ENCODE measurements at places on chromosomes 5 and 9. TPM values are rescaled to one million over a fixed set of nuclear protein-coding genes. Genes with fewer than 3 reads are reported as not detected.

ZFYVE16 gene
- total RNA-seq: 30.9 TPM

REEP2 gene
- not detected for total RNA-seq

TMEM215 gene
- total RNA-seq: not detected

EDIL3 gene
- total RNA-seq: 0.10 TPM

GFPT2 gene
- 1.7 TPM for total RNA-seq

CAVIN4 gene
- total RNA-seq: not detected

C9orf50 gene
- total RNA-seq: not detected

PCDHGB2 gene
- total RNA-seq: 0.63 TPM

SPINK4 gene
- total RNA-seq: not detected

NDST1 gene
- 13.0 TPM for total RNA-seq

TJP2 gene
- 16.1 TPM for total RNA-seq

SLC1A1 gene
- total RNA-seq: not detected

CDH18 gene
- not detected for total RNA-seq

NR5A1 gene
- not detected for total RNA-seq

SPINK6 gene
- not detected for total RNA-seq

SLC24A2 gene
- total RNA-seq: 0.10 TPM

GHR gene
- total RNA-seq: not detected

DDX4 gene
- not detected for total RNA-seq

DENND4C gene
- total RNA-seq: 91.5 TPM

FOXI1 gene
- 0.10 TPM for total RNA-seq

GAS1 gene
- 0.63 TPM for total RNA-seq

IL4 gene
- total RNA-seq: not detected

GFI1B gene
- 13.6 TPM for total RNA-seq

TAF1L gene
- total RNA-seq: under 0.01 TPM
